CD4-positive, alpha-beta T cell treated with Interleukin-17A for 1 hour (primary cell): ENCODE measurements at places on chromosomes 7 and 10.

GRCh38 chr7:98702021-98702420 lies 84.9 kb downstream of the NPTX2 start:
- DNase-seq = no peak

DNA sequence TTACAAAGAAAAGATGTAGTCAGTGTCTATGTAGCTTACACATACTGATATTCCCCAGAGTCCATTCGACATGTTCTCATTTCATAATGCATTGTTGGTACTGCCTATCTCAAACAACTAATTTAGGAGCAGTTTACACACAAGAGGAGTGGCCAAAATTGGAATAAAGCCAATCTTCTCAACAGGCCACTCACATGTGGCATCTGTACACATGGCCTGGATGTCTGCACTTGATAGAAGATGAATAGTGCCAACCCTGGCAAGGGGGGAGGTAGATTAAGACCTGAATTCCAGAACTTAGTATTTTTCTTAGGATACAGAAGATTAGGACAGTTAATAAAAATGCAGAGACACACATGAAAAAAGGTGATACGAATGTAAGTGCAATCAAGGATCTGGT lies 125.3 kb upstream of the STARD3NL start:
- no peak for DNase-seq

- no peak for DNase-seq
Measured at GRCh38 chr10:35471435-35471834, 133.7 kb upstream of the GJD4 start.

DNA sequence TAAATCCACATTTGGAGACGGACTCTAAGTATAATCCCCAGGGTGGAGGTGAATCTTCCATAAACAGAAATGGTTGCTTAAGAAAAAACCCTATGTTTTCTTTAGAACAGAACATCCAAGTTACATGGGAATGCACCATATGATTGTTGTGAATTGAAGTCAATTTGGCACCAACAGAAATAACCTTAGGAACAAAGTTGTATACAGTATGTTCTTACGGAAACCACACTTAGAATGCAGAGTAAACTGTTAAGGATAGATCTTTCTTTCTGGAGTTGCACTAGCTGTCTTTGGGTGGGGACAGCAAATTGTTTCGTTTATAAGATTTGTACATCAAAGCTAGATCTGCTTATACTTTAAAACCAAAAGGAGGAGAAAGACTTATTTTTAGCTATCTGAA lies 316.4 kb downstream of the PTEN start:
- DNase-seq = no peak

- no peak for DNase-seq
Measured at GRCh38 chr7:132002343-132002968, 446.0 kb upstream of the PODXL start.

DNA sequence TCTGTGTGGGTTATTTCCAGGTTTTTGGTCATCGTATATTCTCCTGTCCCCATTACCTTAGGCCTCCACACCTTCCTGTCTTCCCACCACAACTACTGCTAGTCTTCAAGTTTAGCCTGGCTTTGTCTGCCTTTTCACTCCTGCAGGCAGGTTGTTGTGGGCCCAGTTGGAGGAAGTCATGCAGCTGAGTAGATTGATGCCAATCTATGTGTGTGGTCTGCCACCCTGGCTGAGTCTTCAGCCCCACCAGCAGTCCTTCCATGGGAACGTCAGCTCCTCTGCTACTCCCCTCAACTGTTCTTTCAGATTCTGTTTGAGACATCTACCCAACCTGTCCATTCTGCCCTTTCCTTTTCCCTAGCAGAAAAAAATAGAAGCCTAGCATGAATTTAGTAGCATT lies 6.3 kb downstream of the RINT1 start:
- DNase-seq = no peak

DNA sequence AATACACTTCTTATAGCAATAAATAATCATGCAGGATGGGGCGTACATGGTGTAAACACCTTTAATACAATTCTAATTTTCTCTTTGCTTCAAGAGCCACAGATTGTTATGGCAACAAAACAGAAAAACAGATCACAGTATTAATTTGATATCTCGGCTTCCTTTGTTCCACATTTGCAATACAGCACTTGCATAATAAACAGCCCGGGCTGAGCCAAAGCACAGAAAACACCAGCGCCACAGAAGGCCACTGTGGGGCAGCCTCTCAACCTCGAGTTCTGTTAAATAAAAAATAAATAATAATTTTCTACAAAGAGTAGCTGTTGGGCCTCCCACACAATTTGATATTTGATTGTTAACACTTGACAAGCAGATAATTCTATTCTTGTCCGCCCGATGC lies 255.9 kb downstream of the USP6NL start:
- DNase-seq = no peak

DNA sequence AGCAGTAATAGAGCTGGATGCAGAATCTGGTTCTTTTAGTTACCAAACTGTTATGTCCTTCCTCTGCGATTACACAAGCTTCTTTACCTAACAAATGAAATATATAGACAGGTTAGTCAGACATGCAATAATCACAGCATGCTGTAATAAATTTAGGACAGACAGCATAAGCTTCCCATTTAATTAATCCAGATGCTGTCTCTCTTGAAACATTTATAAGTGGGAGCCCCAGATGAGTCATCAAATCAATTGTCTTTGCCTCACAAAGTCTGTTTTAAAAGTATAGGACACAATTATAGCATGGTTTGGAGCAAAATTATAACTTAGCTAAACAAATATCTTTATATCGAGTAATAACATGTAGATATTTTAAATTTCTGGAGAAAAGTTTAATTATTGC lies 1.6 kb downstream of the CDNF start:
- DNase-seq = no peak

DNA sequence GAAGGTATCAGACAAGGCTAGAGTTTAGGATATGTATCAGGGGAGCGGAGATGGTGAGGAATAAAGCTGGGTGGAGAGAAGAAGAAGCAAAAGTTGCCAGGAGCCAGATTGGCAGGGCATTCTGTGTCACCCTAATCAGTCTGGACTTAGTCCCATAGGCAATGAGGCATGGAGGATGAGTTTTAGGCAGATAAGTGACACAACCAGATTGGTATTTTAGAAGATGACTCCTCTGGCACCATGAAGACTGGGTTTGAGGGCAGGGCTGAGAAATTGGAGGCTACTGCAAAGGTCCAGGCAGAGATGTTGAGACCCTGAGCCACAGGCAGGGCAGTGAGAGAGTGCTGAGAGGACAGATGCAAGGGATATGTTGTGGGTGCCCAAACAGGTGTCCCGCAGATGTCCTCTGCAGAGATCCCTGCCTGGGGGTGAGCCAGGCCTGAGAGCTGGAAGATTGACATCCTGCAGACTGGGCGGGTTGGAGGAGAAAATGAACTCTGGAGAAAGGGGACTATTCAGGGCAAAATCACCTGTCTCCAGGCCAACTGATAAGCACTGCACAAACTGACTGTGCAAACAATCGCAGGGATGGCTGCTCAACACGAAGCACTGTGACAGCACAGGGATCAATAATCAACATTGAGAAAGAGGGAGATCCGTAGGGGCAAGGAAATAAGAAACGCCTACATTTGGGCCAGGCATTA lies 11.9 kb upstream of the HABP2 start:
- no peak for DNase-seq

DNA sequence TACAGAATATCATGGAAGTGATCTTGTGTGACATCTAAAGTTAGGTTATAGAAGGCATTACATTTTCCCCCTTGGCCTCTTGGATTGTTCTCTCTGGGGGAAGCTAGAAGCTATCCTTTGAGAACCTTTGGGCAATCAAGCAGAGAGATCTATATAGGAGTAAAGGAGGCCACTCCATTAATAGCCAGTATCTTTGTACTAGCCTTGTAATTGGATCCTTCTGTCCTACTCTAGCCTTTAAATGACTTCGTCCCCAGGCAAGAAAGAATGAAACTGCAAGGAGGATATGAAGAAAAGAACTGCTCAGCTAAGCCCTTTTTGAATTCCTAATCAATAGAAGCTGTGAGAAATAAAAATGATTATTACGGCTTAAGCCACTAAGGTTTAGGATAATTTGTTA lies 230.9 kb downstream of the AGMO start:
- no peak for DNase-seq

DNA sequence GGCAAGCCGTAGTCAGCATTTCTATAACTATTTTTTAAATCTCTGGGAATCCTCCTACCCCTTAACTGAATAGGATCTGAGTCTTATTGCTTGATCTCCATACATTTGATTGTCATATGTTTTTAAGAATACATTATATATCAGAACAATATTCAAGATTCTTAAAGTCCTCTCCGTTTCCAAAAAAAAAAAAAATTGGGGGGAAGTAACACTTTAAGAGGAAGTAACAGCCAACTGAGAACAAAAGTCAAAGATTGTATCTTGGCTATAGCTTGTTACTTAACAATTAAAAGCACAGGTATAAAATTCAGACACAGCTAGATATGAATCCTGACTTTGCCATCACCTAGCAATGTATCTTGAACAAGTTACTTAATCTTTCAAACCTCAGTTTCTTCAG lies 169.9 kb upstream of the ADO start:
- DNase-seq = no peak

GRCh38 chr10:129646973-129647372 lies 179.9 kb downstream of the MGMT start:
- DNase-seq = no peak

GRCh38 chr7:19113855-19114550 lies 3.4 kb downstream of the TWIST1 start:
- DNase-seq = no peak

GRCh38 chr7:2140216-2141020 lies 92.3 kb downstream of the MAD1L1 start:
- no peak for DNase-seq

DNA sequence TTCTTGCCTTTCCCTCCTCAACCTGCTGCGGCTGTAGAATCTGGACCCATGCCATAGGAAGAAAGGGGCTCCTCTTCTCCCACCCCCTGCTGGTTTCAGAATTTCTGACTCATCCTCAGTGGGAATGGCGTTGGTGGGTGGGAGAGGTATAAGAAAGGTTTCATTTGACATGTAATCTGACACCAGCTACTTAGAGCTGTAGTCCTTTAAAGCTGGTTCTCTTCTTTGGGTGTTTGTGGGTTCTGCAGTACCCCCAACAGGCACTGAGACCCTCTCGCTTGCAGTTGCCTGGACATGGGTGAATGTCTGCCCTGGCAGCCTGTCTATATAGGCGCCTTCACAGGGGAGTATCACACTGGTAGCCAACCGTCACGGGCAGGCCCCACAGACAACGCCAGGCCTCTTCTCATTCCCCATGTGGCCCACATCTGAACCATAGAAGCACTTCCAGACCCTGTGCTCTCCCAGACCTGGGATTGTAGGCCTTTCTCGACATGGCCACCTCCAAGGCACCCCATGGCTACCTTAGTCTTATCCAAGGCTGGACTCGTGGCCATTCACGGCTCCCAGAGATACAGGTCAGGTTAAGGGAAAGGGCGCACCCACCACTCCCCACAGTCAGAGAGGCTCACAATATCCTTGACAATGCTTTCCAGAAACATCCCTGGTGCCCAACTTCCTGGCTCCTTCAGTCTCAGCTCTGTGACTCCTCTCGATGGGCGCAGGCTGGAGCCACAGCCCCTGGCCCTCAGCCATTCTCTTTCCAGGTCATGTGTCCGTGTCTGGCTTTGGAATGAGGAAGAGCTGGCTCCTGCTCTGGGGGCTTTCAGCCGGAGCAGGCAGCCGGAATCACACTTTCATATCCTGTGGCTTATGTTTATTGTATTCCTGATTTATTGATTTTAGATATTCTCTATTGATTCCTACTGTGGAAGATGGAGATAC lies 17.5 kb downstream of the ZNF862 start:
- no peak for DNase-seq

GRCh38 chr7:22730921-22731654 lies 4.1 kb downstream of the IL6 start:
- DNase-seq = no peak

DNA sequence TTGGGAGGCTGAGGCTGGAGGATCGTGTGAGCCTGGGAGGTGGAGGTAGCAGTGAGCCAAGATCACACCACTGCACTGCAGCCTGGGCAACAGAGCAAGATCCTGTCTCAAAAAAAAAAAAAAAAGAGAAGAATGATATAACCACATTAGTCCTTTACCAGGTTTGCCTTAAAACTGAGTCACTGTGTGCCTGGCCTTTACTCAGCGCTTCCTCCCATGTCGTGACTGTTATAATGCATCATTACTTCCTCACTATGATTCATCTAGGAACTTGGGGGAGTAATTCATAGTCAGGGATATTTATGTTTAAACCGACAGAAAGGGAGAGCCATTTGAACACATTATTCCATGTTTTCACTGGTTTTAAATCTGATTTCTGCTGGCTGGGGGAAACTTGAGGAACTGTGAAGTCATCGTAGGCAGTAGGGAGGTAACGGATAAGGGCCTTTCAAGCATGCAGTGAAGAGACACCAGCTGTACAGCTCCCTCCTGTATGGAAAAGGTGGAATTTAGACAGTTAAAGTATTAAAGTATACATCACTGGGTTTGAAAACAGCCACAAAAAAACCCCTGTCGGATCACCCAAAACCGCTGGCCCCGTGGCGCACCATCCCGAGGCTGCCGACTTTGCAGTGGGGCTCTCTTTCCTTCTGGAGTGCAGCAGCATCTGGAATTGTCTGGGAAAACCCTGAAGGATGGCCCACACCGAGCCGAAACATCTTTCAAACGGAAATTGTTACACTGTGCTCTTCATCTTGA lies 119.8 kb downstream of the NKX6-2 start:
- DNase-seq = no peak

DNA sequence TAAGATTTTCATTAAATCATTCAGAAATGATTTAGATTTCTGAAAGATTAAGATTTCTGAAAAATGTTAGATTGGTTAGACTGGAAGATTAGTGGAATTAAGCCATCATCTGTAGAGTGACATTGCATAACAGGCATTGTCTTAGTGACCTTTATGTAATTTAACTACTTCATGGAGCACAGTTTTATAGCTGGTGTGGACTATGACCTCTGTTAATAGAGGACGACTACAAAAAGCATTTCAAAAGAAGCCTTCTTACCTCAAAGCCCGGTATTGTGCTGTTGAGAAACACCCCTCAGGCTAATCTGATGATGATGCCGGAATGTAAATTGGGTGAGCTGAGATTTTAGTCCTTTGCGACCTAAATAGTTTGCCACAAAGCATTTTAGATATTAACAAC lies 55.6 kb downstream of the GALNT11 start:
- no peak for DNase-seq

GRCh38 chr10:91589015-91589657 lies 43.7 kb downstream of the PPP1R3C start:
- no peak for DNase-seq

DNA sequence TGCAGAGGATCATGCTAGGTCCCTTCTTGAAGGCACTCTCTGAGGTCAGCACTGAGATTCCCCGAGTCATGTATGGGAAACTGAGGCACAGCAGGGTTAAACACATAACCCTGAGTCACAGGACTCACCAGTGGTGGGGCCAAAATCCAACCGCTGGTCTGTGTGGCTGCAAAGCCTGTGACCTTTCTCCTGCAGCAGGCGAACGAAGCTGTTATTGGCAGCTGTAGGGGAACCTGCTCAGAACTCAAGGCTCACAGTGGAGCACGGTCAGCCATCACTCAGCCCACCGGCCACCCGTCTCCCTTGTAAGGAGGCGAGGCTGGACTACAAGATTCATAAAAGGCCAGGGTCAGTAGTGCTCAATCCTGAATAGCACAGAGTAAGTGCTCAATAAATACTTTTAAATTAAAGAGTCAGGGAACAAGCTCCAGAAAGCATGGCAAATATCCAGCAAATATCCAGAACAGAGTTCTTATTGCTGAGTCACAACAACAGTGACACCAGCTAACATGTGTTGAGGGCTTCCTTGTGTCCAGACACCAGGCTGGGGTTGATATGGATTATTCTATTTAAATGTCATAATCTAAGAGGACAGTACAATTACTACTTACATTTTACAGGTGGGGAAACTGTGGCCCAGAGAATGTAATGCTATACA lies 34.9 kb downstream of the CHST15 start:
- DNase-seq = no peak
